ENCODE measurements at places on chromosomes 7 and 10.
A peak's percentile ranks its signal among the peaks of the same experiment; 100 is the strongest.

DNA sequence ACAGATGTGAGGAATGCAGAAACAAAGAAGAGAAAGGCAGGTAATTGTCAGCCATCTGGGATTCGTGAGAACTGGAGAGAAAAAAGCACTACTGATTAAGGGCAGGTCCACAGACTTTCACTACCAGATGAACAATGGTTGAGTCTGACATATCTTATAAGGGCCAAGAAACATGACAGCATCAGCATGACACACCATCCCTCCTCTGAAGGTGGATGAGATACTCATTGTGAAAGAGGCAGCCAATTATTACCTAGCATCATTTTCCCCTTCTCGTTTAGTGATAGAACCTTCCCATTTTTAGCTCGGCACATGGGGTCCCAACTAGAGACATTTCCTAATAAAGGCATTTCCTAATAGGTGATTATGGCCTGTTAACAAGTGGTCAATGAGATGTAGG is 19.2 kb upstream of the MET start:
- no peak for DNase-seq

DNA sequence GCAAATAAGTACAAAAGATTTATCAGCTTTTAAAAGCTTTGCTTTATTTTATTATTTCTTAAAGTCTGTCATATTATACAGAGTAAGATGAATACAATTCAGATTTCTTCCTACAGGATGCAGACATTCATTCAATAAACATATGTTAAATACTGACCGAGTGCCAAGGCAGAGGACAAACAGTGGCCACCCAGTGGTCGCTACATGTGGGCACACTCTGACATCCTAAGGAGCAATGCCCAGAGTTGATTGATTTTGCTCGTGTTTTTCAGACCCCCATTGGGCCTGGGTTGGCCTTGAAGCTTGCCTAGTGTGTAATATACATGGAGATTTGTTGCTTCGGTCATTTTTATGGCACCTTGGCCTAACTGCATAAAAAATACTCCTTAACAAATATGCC is 201.2 kb downstream of the CCDC3 start:
- DNase-seq = no peak

DNA sequence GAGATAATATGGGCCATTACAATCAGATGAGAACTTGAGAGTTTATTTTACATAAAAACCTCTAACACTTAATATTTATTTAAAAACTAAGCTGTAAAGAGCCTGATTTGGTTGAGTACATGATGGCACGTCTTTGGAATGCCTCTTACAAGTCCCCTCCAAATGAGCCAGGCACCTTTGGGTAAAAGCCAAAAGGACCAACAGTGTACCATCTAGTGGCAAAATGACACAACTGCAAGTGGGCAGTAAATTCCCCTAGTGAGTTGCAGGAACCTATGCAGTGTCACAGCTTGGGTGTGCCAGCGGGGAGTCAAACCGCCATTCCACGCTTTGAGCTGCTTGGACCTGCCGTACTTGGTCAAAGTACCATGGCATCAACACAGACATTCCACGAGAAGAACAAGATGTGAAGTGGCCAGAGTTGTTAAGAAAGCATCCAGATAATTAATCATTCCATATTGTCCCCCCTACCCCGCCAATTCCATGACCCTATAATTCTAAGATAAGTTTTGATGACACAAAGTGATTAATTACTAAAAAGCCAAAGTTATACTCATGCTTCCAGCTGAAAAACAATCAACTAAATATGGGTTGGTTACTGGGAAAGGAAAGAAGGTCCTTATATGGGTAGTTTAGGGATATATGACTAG is 115.2 kb downstream of the SORBS1 start:
- peak; percentile 25 for DNase-seq

GRCh38 chr10:14775656-14776055 is 959 bp upstream of the FAM107B start:
- DNase-seq = no peak

GRCh38 chr10:122040786-122041185 is 51.8 kb downstream of the TACC2 start:
- DNase-seq = no peak

- no peak for DNase-seq
Measured at GRCh38 chr10:13731799-13732198, 145.0 kb downstream of the PRPF18 start.

DNA sequence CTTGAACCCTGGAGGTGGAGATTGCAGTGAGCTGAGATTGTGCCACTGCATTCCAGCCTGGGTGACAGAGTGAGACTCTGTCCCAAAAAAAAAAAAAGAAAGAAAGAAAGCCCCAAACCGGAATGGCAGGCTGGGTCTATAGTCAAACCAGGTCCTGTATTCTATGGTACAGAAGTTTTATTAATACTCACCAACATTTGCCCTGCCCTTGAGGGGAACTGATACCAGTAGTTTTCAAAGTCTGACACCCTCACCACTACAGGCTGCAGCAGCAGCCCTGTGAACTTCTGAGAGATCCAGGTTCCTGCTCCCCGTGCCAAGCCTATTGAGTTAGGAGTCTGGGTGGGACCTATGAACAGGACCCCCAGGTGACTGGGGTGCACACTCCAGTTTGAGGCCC is 80.6 kb downstream of the RGS10 start:
- no peak for DNase-seq

GRCh38 chr7:37741776-37742175 is 58.2 kb downstream of the GPR141 start:
- DNase-seq = no peak

- DNase-seq = no peak
Measured at GRCh38 chr7:112622159-112622715, 141.4 kb downstream of the LSMEM1 start.

GRCh38 chr7:26948617-26949118 is 84.3 kb upstream of the SKAP2 start:
- no peak for DNase-seq

GRCh38 chr7:5672468-5672867 is 109.0 kb downstream of the RNF216 start:
- no peak for DNase-seq

- no peak for DNase-seq
Measured at GRCh38 chr7:24783698-24784097, 26.4 kb upstream of the GSDME start.

GRCh38 chr7:17677408-17677807 is 262.9 kb downstream of the SNX13 start:
- DNase-seq = no peak

DNA sequence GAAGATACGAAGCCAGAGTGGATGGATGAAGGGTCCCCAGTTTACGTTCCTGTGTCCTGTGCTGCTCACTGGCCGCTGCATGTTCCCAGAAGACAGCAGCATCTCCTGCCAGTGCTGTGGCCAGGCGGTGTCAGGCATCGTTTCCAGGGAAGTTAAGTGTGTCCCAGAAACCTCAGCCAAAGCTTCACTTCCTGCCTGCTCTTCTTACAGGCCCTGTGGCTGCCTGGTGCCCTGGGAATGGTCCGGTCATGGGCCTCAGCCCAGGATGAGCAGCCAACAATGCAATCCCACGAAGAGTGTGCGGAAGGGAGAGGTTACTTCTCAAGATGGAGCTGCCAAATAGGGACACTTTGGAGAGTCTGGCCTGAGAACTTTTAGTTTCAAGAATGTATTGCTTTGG is 99.7 kb upstream of the TARP start:
- no peak for DNase-seq

GRCh38 chr7:28076423-28077200 is 104.0 kb downstream of the JAZF1 start:
- DNase-seq = no peak
